ENCODE measurements at places on chromosomes 11 and 22.

DNA sequence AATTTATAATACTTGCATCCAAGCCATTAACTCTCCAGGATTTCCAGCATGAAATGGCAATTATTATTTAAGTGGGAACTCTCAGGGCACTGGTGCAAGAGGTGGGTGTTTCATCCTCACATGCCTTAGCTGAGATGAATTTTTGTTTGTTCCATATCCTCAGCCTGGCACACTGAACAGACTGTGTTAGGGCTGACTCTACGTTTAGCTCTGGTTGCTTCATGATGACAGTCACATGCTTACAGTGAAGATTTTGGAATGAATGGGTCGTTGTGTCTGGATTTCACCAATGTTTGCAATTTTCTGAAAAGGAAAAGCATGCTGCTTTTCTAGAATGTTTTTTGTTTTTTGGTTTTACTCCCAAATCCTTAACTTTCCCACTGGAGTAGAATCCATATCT, 246.6 kb downstream of the INSC start:
- DNase-seq: no peak

DNA sequence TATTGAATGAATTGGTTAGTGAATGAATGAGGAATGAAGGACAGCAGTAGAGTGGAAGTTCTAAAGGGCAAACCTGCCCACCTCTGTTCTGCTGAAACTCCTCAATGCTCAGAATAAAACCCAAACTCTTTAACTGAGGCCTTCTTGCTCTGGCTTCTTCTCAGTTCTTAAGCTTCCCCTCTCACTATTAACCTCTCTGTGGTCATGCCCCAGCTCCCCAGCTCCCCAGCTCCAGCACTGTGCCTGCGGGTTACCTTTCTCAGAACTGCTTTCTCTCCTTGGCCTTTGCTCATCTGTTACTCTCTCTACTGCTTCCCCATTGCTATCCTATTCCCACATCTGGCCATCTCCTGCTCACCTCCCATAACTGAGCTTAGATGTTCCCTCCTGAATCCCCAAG, 137.4 kb downstream of the NXPE2 start:
- DNase-seq: no peak

DNA sequence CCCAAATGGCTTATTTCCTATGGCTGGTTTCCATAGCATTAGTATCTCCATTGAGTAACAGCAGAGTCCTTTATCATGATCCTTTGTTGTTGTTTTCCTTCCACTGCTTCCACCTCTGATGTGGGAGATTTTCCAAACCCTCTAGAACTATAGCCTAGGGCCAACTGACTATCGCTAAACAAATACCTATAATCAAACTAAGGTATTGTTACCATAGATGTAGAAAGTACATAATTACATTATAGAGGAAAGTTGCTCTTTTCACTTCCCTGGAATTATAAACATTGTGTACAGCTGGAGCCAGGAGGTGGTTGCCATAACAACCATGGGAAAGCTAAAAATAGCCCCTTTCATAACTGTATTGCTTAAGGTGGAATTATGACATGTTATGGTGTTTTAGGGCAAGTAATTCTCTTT, 47.0 kb upstream of the ALKBH3 start:
- DNase-seq: no peak

GRCh38 chr22:25359601-25360261, 140.3 kb downstream of the CRYBB2 start:
- no peak for DNase-seq
